Immature natural killer cell (primary cell): ENCODE measurements at places on chromosomes 11 and 22. TPM values are rescaled to one million over a fixed set of nuclear protein-coding genes. Genes with fewer than 3 reads are reported as not detected.

TRIOBP gene
- 15.0 TPM for polyA plus RNA-seq

- H3K27me3 ChIP-seq, result peaks cover 1% of the 10 kb centered on the region
- no peak for DNase-seq
- H3K36me3 ChIP-seq, result no peaks in the 10 kb centered on the region
- H3K27ac ChIP-seq, result no peak overlapping the region
- no peak overlapping the region for H3K4me3 ChIP-seq
Observed at GRCh38 chr11:73965764-73966121, 14.9 kb downstream of the DNAJB13 start.

DNA sequence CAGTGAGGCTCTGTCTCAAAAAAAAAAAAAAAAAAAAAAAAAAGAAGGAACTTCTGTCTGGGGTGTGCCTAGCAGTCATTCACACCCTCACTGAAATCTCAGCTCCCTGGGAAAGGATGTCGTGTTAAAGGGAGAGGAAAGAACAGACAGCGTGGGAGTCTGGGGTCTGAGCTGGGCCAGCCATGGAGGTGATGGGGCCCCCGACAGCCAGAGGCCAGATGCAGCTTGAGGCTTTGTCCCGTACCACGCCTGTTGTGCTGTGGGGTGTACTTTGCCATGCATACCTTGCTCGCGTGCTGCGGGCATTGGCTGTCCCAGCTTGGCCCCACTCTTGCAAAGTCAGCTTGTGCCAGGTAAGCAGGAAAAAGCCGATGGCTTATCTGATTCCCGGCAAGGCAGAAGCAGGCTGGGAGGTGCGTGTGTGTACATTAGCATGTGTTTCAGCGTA is 4.6 kb downstream of the SYT12 start:
- H3K4me1 ChIP-seq, result peaks cover 21% of the 10 kb centered on the region
- H3K27ac ChIP-seq, result no peak overlapping the region
- DNase-seq, result no peak
- H3K27me3 ChIP-seq, result peaks cover 12% of the 10 kb centered on the region

- peaks cover 14% of the 10 kb centered on the region for H3K36me3 ChIP-seq
- H3K27ac ChIP-seq, result peak overlapping the region; percentile 100
- peaks cover 100% of the 10 kb centered on the region for H3K4me1 ChIP-seq
- H3K4me3 ChIP-seq, result peak overlapping the region; percentile 89
- peaks cover 8% of the 10 kb centered on the region for H3K27me3 ChIP-seq
- DNase-seq, result peak; percentile 49
Observed at GRCh38 chr11:35163702-35164496, 24.9 kb downstream of the CD44 start.

- H3K4me1 ChIP-seq, result no peaks in the 10 kb centered on the region
- DNase-seq, result no peak
- H3K27ac ChIP-seq, result no peak overlapping the region
- H3K27me3 ChIP-seq, result no peaks in the 10 kb centered on the region
- no peaks in the 10 kb centered on the region for H3K36me3 ChIP-seq
Observed at GRCh38 chr11:79480864-79481263, 40.0 kb upstream of the TENM4 start.

DNA sequence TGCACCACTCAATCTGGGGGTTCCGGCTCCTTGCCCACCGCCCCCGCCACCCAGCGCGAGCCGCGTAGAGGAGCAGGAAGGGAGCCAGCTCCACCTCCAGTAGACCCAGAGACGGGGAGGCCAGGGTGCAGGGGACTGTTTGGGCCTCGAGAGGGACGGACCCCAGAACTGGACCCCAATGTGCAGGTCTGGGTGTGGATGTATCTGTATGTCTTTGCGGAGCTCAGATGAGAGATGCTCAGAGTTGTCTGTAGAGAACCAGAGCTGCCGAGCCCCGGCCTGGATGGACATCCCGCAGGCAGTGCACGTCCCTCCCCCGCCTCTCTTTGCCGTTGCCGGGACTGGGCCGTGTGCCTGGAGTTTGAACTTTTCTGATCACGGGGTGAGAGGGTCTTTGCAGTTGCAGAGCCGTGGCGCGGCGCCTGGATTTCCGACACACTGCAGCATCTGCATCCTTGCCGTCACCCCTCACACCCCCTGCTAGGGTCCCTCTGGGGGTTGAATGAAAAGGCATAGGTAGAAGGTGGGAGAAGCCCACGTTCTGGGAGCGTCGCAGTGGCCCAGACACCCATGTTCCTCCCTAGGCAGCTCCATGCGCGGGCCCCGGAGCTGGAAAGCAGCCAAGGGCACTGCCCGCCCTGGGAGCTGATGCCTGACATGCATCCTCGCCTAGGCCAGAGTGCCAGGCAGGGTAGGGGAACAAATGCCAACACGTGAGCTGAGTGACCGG is 105.2 kb downstream of the KCNQ1 start:
- H3K36me3 ChIP-seq, result no peaks in the 10 kb centered on the region
- no peak overlapping the region for H3K27ac ChIP-seq
- no peaks in the 10 kb centered on the region for H3K4me1 ChIP-seq
- no peak overlapping the region for H3K4me3 ChIP-seq
- no peak for DNase-seq
